ENCODE measurements at places on chromosomes 6 and 20.

- DNase-seq = peak; percentile 44
Observed at GRCh38 chr20:45405571-45406259, 2.4 kb upstream of the DBNDD2 start.

- peak; percentile 80 for DNase-seq
Observed at GRCh38 chr20:22686097-22686496, 101.7 kb upstream of the FOXA2 start.

DNA sequence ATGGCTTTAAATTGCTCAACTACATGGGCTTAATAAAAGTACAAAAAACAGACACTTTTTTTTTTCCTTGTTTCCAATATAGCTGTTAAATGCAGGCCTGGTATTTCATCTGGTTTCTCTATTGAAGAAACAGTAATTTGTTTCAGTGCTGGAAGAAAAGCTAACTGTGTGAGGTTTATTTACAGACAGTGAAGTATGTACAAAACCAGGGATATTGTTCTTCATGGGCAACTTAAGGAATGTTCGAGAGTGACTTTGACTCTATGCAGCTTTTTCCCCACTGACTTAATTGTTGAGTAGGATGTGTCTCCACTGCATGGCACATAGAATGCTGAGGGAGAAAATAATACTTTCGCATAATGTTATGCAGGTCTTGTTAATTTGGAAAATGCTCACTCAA, 31.0 kb upstream of the PRL start:
- DNase-seq = no peak

GRCh38 chr6:44010411-44011349, 116.6 kb downstream of the MRPL14 start:
- no peak for DNase-seq

GRCh38 chr6:52340603-52340880, 21.4 kb upstream of the PAQR8 start:
- DNase-seq = no peak

GRCh38 chr20:8152847-8153246, 20.8 kb downstream of the PLCB1 start:
- no peak for DNase-seq

Measured in T47D (cell line).